Stimulated activated CD4-positive, alpha-beta T cell treated with anti-CD3 and anti-CD28 coated beads, Interleukin-1b, Interleukin-23, amount 100 ng/mL, for 48 hours (primary cell): ENCODE measurements at places on chromosomes 1 and 21.

- DNase-seq: no peak
Measured at GRCh38 chr1:60657926-60658325, 424.4 kb upstream of the NFIA start.

DNA sequence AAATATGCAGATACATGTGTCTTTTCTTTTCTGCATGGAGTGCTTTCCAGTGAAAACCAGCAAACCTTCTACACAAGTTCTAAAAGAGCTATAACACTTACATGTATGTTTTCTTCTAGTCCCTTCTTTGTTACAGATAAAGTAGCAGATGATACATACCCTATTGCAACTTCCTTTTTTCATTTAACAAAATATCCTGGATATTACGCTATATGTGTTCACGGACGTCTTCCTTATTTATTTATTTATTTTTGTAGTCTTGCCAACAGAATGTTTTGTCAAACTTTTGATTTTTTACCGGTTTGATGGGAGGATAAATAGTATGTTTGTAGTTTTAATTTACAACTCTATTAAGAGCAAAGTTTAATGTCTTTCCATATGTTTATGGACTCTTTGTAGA is 5.2 kb upstream of the GALNT2 start:
- no peak for DNase-seq

DNA sequence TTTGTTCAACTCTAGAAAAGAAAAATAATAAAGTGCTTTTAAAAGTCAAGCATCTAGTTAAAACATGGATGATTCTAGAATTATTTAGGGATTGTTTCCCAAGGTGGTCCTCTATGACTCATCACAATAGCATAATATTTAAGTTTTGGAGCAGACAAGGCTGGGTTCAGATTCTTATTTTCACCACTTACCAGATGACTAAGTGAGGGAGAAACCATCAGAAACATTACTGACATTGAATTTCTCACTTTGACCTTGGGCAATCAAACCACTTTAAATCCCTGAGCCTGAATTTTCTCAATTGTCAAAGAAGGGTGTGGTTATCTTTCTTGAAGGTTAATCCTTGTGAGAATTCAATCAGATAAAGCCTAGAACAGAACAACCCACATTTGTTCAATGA is 102.5 kb upstream of the PTGFR start:
- no peak for DNase-seq

- no peak for DNase-seq
Measured at GRCh38 chr1:10228528-10228927, 18.2 kb downstream of the KIF1B start.

GRCh38 chr1:19360016-19360415 is 47.9 kb downstream of the SLC66A1 start:
- DNase-seq: no peak

DNA sequence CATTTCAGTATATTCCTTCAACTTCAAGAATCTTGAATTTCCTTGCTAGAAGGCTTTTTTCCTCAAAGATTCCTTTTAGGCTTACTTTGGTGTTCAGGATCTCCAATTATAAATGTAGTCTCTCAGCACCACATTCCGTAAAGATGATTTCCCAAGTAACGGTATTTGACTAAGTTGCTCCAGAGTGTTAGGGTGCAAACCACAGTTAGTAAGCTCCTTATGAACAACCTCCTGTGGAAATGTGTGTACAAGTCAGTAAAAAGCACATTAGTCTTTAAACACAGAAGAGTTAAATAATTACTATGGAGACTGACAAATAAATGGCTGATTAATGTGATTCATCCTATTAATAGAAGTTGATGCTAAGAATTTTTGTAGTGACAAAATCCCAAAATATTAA is 10.3 kb downstream of the DONSON start:
- DNase-seq: no peak

DNA sequence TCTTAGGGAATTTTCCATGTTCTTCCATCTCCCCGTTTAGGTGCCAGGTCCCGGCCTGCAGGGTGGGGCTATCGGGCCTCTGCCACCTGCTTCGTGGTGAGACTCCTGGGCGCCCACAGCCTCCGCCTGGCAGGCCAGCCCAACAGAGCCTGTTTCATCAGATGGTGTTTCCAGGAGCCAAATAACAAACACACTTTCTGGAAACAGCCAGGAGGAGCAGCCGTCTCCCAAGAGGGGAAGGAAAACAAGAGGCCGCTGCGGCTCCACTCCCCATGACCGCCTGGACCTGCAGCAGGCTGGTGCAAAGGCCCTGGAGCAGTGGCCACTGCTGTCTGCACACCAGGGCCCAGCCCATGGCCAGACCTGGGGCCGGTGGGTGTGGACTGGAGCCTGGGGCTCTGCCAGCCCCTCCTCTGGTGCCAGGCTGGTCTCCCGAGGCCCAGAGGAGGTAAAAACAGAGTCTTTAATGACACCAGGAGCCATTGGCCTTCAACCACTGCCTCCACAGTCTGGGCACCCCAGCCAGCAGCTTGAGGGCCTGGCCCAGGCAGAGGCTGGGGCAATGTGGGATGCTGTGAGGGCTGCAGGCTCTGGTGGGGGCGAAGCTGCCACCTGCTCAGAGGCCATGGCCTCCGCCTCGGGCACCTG is 55.0 kb downstream of the SLX9 start:
- DNase-seq: no peak
